Effector CD4-positive, alpha-beta T cell (primary cell): ENCODE measurements at places on chromosomes 11 and 22.

- no peak for DNase-seq
Measured at GRCh38 chr11:101723371-101723770, 139.6 kb upstream of the TRPC6 start.

DNA sequence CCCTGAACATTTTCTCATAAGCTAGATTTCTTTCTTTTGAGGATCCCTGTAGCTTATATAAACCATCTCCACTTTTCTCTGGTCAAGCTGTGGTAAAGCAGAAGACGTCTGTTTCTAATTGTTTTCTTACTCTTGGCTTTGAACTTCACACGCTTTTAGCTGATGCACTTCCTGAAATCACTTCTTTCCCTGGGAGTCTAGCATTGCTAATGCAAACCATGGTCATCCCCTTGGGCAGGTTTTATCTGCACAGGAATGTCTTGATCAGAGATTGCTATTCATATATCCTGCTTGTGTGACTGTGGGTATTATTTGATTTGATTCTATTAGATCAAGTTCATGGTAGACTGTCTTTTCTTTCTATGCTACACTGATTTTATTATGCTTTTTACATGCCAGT is 199.2 kb upstream of the POU2AF2 start:
- DNase-seq, result no peak

GRCh38 chr11:85955531-85955930 is 100.3 kb downstream of the CCDC83 start:
- DNase-seq, result no peak

GRCh38 chr11:3822312-3822711 is 14.0 kb downstream of the PGAP2 start:
- DNase-seq, result no peak

DNA sequence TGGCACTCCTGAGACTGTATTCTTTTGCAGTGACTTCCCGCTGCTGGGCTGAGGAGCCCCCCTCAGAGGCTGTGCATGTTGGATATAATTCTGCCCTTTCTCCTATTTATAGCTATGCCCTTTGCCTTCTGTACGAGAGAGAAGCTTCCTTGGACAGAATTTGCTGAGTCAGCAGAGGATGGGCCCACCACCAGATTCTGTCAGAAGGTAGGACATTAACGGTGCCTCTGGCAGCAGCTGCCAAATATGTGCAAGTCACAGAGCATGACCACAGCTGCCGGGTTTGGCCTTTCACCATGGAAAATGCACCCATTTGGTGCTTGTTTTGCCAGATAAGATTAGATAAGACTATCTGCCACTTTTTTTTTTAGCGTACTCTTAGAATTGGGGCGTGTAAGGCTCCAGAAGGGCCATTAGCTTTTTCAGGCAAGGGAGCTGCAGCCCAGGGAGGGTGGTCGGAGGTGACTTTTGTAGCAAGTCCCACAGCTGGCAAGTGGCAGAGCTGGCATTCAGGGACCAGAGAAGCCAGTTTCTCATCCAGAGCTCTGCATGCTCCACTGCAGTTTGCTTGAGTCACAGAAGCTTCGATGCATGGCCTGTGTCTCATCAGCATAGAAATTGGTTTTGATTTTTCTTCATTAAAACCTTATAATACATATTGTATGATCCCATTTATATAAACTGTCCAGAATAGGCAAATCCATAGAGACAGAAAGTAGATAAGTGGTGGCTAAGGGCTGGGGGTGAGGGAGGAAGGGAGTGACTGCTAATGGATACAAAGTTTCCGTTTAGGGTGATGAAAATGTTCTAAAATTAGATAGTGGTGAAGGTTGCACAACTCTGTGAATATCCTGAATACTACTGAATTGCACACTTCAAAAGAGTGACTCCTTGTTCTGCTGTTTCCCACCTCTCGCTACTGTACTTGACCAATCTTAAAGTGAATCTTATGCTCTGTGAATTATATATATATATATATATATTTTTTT is 15.8 kb downstream of the UPB1 start:
- no peak for DNase-seq

DNA sequence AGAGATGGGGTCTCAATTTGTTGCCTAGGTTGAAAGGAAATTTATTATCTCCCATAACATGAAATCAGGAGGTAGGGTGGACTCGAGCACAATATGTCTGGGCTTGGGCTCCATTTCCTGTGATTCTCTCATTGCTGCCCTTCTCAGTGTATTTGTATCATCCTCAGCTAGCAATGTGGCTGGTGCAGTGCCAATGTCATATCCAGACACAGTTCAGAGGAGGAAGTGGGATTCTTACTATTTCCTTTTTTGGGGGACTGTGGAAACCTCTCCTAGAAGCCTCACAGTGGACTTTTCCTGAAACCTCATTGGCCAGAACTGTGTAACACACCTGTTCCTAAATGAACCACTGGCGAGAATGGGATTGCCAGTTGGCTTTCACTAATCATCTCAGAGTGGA is 21.0 kb upstream of the SWAP70 start:
- DNase-seq, result no peak

- DNase-seq, result no peak
Measured at GRCh38 chr11:45133878-45134277, 12.6 kb upstream of the PRDM11 start.

DNA sequence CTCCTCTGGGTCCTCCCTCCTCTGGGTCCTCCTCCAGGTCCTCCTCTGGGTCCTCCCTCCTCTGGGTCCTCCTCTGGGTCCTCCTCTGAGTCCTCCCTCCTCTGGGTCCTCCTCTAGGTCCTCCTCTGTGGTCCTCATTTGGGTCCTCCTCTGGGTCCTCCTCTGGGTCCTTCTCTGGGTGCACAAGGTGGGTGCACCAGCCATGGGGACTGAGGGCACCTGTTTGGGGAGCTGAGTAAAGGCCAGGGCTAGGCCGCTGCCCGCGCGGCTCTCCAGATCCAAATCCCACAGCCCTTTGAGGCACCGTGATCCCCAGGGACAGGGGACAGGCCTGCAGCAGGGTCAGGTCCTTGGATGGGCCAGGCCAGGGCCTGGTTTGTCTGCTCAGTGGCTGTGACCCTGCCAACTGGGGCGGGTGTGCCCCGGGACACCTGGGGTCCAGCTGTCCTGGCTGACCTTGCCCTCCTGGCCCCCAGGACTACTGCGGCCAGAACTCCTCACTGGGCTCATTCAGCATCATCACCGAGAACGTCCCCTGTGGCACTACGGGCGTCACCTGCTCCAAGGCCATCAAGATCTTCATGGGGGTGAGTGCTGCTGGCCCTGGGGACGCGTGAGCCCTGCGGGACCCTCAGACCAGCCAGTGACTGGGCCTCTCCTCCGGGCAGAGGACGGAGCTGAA is 12.7 kb downstream of the MUC2 start:
- DNase-seq, result no peak

- DNase-seq, result no peak
Measured at GRCh38 chr11:77470504-77470903, 3.4 kb downstream of the PAK1 start.

- DNase-seq, result no peak
Measured at GRCh38 chr11:62883673-62884072, 3.0 kb downstream of the SLC3A2 start.

DNA sequence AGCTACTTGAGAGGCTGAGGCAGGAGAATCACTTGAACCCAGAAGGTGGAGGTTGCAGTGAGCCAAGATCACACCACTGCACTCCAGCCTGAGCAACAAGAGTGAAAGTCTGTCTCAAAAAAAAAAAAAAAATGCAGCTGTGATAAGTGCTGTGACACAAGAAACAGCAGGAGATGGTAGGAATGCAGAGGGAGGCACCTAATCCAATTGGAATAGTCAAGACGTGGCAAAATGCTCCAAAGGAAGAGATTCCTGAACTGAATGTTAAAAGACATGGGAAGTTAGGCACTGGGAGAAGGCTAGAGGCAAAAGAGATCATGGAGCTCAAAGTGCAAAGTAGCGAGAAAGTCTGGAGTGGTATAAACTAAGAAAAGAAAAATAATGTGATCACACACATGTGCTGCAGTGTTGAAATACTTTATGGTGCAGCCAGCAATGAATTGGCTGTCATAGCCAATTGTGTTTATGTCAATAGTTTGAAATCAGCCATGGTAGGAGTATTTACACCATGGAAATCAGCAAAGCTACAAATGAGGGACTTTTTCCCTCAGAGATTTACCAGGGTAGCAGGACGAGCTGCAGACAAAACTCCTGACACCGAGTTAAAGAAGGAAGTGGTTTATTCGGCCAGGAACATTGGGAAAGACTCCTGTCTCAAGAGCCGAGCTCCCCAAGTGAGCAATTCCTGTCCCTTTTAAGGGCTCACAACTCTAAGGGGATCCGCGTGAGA is 40.9 kb upstream of the LIPT2 start:
- no peak for DNase-seq

GRCh38 chr11:13102865-13103539 is 93.9 kb downstream of the RASSF10 start:
- DNase-seq, result no peak

GRCh38 chr11:60813324-60813723 is 28.2 kb downstream of the MS4A10 start:
- DNase-seq, result no peak

DNA sequence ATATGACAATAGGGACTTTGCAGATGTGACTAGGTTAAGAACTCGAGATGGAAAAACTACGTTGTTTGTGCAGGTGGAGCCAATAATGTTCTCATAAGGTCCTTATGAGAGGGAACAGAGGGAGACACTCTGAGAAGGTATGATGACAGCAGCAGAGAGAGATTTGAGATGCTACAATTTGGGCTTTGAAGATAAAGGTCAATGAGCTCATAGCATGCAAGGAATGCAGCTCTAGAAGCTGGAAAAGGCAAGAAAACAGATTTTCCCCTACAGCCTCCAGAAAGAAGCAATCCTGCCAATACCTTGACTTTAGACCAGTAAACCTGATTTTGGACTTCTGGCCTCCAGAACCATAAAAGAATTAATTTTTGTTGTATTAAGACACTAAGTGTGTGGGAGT is 21.1 kb downstream of the FAM76B start:
- DNase-seq, result no peak

GRCh38 chr11:61954851-61955421 is 4.8 kb downstream of the BEST1 start:
- DNase-seq, result no peak

- DNase-seq, result no peak
Measured at GRCh38 chr22:44341431-44342346, 28.9 kb upstream of the SHISAL1 start.

- DNase-seq, result no peak
Measured at GRCh38 chr11:74325649-74326645, 14.5 kb upstream of the P4HA3 start.

DNA sequence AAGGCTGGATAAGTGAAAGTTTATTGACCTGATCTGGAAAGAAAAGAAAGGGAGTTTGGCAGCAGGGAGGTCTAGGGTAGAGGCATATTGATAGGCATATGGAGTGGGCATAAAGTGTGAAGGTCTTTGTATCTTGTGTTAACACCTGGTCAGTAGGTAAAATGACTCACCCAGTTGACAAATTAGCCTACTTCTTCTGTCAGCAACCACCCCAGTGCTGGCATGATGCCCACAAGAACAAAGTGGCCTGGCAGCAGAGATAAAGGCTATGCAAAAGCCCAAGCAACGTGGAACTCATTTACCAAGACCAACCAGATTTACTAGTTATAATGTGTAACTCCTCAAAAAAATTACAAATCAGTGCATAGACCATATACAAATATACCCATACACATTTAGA is 4.9 kb downstream of the OR10A3 start:
- no peak for DNase-seq

DNA sequence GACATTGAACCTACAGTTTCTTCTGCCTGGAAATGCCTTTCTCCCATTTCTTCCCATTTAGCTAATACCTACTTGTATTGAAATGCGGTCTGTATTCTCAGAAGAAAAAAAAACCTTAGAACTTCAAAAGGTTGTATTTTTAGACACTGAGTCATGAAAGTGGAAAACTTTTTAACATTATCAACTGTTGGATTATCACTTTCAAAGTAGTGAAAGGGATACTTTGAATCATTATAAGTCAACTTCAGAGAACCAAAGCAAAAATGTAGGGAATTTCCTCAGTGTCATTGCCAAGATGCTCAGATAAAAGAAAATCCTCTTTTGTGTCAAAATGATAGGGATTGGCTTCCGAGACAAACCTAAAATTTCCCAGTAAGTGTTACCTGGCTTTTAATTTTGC is 6.6 kb downstream of the HOATZ start:
- no peak for DNase-seq

GRCh38 chr11:133521502-133521901 is 10.8 kb downstream of the OPCML start:
- no peak for DNase-seq

DNA sequence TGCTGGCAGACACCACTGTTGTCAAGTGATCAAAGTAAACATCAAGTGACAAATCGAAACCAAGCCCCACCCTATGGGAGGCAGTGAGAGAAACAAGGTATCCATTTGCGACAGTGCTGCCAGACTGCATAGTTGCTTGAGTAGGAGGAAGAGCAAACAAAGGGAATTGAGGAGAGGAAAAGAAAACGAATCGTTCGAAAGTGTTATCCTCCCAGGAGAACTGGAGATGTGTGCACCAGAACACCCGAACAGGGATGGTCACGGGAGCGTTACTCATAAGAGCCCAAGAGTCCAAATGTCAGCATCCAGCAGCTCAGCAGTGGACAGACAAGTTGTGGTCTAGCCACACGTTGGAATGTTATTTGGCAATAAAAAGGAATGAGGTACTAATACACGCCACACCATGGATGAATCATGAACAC is 58.4 kb upstream of the NUP50 start:
- DNase-seq, result no peak

GRCh38 chr11:2209370-2209801 is 37.8 kb upstream of the TH start:
- DNase-seq, result no peak

GRCh38 chr11:70378506-70379134 is 19.7 kb upstream of the CTTN start:
- no peak for DNase-seq

- no peak for DNase-seq
Measured at GRCh38 chr22:45974498-45974897, 2.5 kb downstream of the WNT7B start.

- DNase-seq, result no peak
Measured at GRCh38 chr11:44998051-44998450, 47.4 kb upstream of the TP53I11 start.

DNA sequence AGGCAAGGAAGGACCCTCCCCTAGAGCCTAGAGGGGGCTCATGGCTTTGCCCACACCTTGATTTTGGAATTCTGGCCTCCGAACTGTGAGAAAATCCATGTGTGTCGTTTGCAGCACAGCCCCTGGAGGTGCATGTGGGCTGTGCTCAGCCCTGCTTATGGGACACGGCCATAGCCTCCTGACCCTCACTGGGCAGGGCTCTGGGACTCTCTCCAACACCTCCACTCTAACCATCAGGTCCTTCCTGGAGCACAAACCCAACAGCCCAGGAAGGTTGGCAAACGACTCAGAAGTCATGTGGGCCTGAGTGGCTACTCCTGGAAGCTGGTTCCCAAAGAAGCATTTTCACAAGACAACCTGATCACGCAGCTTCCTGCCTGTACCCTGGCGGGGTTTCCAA is 144.1 kb downstream of the CTTN start:
- DNase-seq, result no peak

- DNase-seq, result no peak
Measured at GRCh38 chr22:38137876-38138687, 27.6 kb upstream of the BAIAP2L2 start.
